ENCODE measurements at places on chromosomes 11 and 22.

DNA sequence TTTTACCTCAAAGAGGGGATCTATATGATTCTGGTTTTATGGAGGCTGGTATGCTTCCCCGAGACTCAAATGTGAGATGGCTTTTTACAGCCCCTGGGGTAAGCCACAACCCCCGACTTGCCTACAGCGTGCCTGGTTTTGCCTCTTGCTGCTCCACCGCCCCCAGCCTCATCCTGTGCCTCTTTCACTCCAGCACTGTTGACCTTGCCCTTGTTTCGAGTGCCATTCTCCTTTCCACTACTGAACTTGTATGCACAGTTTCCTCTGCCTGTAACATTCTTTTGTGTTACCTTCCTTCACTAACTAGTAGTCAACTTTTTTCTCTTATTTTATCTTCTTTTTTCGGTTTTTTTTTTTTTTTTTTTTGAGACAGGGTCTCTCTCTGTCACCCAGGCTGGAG, 219.0 kb upstream of the ZBED5 start:
- no peak for DNase-seq

DNA sequence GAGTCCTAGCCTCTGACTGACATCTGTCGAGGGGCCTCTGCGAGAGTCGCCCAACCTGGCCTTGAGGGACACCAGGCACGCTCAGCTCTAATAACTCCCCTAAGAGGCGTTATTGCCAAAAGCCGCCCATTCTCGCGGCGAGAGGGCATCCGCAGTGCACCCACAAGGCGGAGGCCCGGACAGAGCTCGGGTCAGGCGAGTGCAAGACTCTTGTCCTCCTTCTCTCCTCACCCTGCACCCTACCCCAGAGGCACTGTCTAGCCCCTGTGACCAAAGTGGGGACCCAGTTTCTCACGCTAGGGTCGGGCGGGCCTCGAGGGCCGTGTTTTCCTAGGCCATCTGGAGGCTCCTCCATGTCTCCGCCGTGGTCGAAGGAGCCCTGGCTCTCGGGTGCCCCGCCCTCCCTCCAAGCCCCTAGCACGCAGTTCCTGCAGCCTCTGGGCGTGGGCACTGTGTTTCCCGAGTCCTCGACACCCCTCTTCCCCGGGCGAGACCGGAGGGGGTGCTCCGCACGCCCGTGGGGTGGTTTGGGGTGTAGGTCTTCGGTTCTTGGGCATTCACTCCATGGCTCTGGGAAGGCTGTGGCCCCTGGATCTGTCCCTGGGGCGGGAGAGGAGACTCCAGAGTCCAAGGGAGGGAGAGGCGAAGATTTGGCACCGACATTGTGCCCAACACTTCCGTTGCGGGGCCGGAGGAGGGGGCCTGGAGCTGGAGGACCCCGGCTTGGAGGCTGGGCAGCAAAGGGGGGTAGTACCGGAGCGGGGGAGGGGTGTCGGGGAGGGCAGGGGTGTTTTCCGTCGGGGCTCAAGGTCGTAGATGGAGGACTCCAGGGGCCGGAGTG, 1.0 kb downstream of the CHRM4 start:
- DNase-seq, result no peak

- DNase-seq, result no peak
Measured at GRCh38 chr11:3860375-3860774, 4.9 kb downstream of the STIM1 start.

DNA sequence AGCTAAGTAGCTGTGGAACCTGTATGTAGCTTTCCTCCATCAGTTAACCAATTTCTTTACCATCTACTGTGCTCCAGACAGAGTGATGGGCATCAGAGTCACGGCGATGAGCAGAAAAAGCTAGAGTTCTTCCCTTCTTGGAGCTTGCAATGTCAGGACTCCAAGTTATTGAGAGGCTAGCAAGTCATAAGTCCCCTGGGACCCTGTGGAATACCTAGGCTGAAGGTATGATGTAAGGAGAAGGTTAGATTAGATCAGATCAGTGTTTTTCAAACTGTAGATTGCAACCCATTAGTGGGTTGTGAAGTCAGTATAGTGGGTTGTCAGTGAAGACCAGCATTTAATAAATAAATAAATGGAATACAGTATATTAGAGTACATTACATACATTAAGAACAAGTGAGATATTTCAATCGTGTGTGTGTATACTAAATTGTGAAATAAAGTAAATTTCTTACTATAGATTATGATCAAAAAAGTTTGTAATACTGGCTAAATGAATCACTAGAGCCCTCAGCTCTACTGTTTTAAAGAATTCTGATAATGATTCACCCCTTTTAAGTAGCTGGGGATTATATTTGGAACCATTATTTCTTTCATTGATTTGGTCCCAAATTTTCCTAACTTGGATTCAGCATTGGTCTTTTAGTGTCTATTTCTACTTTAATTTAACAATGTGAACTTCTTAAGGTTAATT, 52.3 kb downstream of the RASSF10 start:
- no peak for DNase-seq

GRCh38 chr22:30234786-30235470, 11.6 kb downstream of the LIF start:
- DNase-seq, result no peak

DNA sequence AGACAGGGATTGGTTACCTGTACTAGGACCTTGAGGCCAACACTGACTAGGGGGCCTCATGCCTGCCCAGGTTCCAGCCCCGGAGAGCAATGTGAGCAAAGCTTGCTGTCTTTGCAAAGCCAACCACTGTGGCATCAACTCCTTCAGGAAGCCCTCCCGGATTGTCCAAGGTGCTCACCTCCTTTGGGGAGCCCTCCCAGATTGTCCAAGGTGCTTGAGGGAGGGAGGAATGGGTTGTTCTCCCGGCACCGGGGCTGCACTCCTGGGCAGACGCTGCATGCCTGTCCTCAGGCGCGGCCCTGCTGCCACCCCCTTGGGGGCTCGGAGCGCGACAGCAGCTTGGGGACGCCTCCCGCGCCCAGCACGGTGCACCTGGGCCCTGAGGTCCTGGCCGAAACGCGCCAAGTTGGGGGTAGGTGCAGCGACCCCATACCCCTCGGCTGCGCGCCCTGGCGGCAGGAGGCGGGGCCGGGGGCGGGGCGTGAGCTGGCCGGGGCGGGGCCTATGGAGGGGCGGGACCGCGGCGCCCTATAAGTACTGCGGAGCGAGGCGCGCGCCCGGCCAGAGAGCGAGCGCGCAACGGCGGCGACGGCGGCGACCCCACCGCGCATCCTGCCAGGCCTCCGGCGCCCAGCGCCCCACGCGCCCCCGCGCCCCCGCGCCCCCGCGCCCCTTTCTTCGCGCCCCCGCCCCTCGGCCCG, at the start of gene CD81:
CD81 (plus strand) TSS at position 560 of the 701 bp plus-strand sequence. CDS start 240 bp downstream, outside the sequence.
- DNase-seq, result no peak

- DNase-seq, result peak; percentile 99
Measured at GRCh38 chr11:28836285-28837081, 728.3 kb downstream of the METTL15 start.

All from HT1080 (cell line).